ENCODE measurements at places on chromosomes 4 and X.
A peak's percentile ranks its signal among the peaks of the same experiment; 100 is the strongest.

DNA sequence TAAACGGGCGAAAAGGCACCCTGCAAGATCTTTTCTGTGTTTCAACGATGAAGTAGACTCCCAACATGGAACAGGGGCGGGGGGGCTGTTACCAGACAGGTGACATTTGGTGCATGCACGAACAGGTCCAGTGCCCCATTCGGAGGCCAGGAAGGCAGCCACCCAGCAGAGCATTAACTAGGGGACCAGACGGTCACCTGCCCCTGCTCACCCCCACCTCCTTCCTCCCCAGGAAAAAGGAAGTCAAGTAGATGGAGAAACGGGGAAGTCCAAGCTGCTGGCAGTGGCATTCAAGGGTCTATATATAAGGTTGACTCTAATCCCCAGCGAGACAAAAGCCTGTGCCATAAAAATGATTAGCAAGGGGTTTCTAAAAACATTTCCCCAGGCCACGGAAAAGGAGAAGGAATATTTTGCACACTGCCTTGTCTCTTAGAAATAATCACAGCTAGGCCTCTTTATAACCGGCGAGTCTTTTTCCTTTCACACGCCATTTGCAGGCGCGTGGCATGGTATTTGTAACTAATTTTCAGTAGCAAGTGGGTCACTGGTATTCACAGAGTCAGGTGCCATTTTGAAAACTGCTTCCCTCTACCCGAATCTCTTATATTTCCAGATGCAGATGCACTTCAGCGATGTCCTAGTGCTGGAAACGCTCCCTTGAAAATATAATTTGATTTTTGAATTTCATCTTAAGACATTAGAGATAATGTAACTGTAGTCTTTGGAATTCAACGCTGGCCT is 1.2 kb upstream of the TMSB4X start:
- no peak for DNase-seq

DNA sequence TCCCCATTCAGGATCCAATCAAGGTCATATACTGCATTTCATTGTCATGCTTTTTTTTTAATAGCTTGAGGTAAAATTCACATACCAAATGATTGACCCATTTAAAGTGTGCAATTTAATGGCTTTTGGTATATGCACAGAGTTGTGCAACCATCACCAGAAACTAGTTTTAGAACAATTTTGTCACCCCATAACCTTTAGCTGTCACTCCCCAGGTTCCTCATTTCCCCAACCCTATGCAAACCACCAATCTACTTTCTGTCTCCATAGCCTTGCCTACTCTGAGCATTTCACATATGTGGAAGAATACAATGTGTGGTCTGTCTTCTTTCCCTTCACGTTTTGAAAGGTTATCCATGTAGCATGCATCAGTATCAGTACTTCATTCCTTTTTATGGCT is 1.4 kb upstream of the SMAD1 start:
- no peak for DNase-seq

- peak; percentile 26 for DNase-seq
Measured at GRCh38 chrX:39688576-39689375, 409.0 kb downstream of the BCOR start.

GRCh38 chr4:112840061-112840460 is 203.1 kb downstream of the LARP7 start:
- DNase-seq, result no peak

Data from skin of body (tissue), 3 donors.